ENCODE measurements at places on chromosomes 2 and 18. TPM values are rescaled to one million over a fixed set of nuclear protein-coding genes. Genes with fewer than 3 reads are reported as not detected.

- DNase-seq = no peak
These were observed 21.5 kb downstream of the B3GNT2 start for GRCh38 chr2:62217421-62217820.

Gene ROCK2
- total RNA-seq = 14.0 TPM

- DNase-seq = no peak
These were observed 7.1 kb downstream of the NEURL3 start for GRCh38 chr2:96498021-96498431.

Gene UGT1A4
- not detected for total RNA-seq

Gene PAIP2B
- 1.3 TPM for total RNA-seq

GRCh38 chr2:156319811-156320485, 12.6 kb downstream of the NR4A2 start:
- no peak for DNase-seq

DNA sequence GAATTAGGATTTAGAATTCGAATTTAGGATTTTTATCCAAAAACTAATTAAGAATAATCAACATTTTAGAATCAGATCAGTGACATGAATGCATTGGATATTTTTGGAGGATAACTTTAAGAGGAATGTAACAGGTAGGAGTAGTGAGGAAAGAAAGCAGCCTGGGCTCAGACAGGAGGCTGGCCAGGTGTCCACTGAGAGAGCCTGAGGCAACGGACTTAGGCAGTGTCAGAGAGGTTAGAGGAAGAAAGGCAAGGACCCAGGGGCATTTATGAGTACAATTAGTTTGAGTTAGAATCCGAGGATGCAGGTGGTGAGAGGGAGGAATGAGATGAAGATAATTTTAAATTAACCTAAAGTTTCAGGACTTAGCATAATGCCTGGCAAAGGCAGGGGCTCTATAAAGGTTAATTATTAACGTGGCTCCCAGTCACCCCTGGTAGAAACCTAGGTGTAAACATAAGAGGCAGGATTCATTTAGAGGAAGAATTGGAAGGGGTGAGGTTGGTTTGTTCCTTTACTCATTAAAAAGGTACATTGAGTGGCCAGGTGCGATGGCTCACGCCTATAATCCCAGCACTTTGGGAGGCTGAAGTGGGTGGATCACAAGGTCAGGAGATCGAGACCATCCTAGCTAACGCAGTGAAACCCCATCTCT, 507.1 kb downstream of the TMEM182 start:
- no peak for DNase-seq

Gene REG1A
- total RNA-seq = not detected

Data from activated CD8-positive, alpha-beta T cell treated with anti-CD3 and anti-CD28 coated beads, Interleukin-2, amount 10 ng/mL, durations not matched to agents 7 days and 5 days (primary cell).